Stimulated activated CD4-positive, alpha-beta T cell treated with anti-CD3 and anti-CD28 coated beads, Interleukin-12 subunit alpha, Interleukin-12 subunit beta, amount 100 ng/mL, for 48 hours (primary cell): ENCODE measurements at places on chromosomes 12 and 14.
A peak's percentile ranks its signal among the peaks of the same experiment; 100 is the strongest.

GRCh38 chr12:132838410-132839080, 9.9 kb upstream of the GOLGA3 start:
- no peak for DNase-seq

DNA sequence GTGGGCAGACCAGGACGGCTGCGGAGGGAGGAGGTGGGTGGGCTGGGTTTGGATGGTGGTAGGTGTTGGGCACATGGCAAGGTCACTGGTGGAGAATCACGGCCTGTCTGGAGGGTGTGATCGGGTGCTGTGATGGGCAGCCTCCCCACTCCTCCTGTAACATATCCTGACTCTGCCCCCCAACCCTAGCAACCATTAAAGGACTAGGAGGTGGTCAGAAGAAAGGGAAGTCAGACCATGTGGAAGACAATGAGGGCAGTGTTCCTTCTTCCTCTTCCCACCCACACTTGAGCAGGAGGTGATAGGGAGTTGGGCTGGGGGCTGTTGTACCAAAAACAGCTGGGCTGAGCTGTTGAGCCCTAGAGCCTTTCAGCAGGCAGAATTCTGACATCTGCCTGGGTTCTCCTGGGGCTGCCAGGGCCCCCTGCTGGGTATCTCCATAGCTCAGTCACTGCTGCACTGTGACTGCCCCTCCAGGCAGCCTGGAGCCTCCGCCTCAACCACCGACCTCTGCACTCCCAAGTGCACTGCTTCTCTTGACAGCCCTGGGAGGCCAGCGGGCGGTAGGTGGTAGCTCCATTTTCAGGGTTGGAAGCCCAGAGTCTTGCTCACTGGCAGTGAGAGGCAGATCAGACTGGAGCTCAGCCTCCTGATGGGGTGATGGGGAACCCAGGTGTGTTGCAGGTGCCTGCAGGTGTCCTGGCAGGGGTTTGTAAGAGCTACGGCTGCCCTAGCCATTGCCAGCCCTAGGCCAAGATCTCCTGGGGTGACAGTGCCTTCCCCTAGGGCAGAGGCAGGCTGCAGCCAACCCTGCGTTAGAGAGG, 15.4 kb downstream of the VASH1 start:
- no peak for DNase-seq

- no peak for DNase-seq
These were observed 11.3 kb downstream of the RAB15 start for GRCh38 chr14:64960762-64961276.

DNA sequence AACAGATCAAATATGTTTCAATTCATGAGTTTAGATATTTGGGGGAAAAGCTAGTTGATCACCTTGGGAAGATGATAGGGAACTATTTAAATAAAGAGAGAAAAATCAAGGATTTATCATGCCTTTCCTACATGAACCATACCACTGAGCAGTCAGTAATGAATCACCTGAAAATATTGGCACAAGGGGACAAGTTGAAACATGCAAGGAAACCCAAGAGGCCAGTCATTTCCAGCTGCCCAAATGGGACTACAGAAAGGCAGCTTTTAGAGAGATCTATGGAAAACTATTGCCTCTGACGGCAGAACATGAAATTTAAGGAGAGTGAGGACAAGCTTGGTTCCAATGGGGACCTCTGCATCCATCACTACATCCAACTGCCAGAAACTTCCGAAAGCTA, 14.1 kb upstream of the ETV6 start:
- no peak for DNase-seq

GRCh38 chr12:1576410-1577241, 17.8 kb downstream of the FBXL14 start:
- no peak for DNase-seq

- DNase-seq = no peak
These were observed 55.5 kb downstream of the DUSP16 start for GRCh38 chr12:12507121-12507520.

DNA sequence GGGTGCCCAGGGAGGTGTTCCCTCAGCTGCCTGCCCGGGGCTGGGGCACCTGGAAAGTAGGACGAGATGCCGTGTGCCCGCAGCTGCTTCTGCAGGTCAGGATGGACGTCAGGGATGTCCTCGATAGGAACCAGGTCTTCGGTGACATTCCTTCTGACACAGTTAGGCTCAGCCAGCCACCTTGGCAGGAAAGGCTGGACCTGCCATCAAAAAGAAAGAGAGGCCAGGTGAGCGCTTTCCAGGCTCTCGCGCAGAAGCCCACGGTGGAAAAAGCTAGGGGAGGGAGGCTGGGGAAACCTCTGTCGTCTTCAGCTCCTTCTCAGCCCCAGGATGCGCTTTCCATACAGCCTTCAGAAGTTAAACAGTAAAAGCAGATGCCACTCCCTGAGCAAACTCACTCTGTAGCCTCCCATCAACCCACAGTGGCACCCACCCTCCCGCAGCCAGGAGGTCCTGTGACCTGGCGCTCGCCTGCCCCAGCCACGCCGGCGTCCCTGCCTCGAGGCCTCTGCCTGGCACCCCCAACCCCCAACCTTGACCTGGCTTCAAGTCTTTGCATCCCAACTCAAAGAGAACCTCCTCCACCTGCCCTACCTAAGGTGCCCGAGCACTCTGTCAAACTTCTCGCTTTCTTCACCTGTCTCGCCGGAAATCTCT, 1.3 kb downstream of the DDX51 start:
- DNase-seq = no peak

- DNase-seq = no peak
These were observed 10.8 kb downstream of the STYX start for GRCh38 chr14:52740751-52741150.

- no peak for DNase-seq
These were observed 815 bp downstream of the NID2 start for GRCh38 chr14:52067873-52068614.

- DNase-seq = peak; percentile 14
These were observed 51.6 kb downstream of the PLEKHG3 start for GRCh38 chr14:64755781-64756221.

GRCh38 chr12:68631227-68631626, 20.5 kb downstream of the RAP1B start:
- no peak for DNase-seq

GRCh38 chr14:93274055-93274806, 58.6 kb downstream of the BTBD7 start:
- DNase-seq = no peak

GRCh38 chr14:72521968-72522741, 371.7 kb downstream of the DPF3 start:
- no peak for DNase-seq

GRCh38 chr14:67933266-67933665, 113.7 kb downstream of the RAD51B start:
- DNase-seq = no peak

GRCh38 chr14:22886500-22887259, 3.7 kb downstream of the REM2 start:
- DNase-seq = peak; percentile 67

DNA sequence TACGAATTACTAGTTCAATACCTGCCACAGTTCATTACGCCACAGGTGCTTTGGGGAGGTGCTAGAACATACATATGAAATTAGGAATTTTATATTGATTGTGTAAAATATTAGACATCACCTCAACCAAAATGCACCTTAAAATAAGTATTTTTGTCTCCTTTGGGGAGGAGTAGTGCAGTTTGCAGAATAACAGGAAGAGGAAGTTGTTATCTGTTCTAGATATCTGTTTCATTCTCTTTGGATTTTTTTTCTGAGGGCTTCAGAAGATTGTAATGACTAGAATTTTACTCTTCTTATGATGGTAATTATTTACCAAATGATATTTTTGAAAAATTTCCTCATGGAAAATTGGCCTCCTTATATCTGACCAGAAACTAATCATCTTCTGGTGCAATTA, 9.9 kb upstream of the GYS2 start:
- no peak for DNase-seq

DNA sequence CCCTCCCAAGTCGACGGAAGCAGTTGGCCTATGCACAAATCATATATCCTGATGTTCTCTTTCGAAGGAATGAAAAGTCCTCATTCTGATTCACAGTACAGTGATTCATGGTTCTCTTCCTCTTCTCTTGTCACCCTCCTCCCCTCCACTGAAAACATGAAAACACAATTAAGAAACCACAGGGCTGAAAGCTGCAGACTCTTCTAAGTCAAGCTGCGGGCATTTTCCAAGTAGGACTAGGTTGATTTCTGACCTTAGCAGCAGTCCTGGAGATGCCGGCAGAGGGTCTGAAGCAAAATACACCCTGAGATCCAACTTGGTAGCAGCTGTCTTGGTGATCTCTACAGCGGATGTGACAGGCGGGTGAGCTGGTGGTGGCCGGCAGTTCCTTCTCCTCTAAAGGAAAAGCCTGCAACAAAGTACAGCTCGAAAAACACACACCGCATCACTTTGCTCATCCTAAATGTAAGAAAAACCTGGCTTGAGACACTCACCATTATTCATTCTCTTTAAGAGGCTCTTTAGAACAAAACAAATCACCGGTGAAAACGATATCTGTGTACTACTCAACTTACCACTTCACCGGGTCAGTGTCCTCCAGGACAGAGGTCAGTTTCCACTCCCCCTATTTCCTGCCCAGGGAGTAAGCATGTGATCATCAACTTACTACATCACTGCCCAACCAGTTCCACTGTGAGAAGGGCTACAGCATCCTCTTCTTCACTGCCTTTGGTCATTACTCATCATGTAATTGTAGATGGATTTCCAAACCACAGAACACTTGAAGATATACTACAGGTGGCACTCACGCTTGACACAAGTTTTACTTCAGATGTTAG, 6.0 kb downstream of the TMCC3 start:
- DNase-seq = no peak

GRCh38 chr12:91388573-91388972, 206.0 kb upstream of the DCN start:
- no peak for DNase-seq

- peak; percentile 64 for DNase-seq
These were observed 13.7 kb downstream of the FOXJ2 start for GRCh38 chr12:8045952-8046944.

DNA sequence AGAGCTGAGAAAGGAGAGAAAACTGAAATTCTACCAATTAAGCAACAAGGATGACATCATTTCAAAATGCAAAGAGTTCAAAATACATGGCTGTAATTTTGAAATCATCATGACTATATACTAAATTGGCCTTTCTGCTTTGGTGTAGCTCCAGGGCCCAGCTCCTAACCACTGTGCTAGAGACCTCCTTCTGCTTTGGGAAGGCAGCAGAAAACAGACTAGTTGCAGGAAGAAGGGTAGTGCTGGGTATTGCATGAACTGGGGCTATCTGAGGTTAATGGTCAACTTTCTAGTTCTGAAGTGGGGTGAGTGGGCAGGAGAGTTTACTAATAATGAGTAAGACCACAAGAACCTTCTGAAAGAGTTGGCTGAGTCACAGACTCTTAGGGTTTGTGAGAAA, 66.2 kb downstream of the PTGER2 start:
- DNase-seq = no peak

DNA sequence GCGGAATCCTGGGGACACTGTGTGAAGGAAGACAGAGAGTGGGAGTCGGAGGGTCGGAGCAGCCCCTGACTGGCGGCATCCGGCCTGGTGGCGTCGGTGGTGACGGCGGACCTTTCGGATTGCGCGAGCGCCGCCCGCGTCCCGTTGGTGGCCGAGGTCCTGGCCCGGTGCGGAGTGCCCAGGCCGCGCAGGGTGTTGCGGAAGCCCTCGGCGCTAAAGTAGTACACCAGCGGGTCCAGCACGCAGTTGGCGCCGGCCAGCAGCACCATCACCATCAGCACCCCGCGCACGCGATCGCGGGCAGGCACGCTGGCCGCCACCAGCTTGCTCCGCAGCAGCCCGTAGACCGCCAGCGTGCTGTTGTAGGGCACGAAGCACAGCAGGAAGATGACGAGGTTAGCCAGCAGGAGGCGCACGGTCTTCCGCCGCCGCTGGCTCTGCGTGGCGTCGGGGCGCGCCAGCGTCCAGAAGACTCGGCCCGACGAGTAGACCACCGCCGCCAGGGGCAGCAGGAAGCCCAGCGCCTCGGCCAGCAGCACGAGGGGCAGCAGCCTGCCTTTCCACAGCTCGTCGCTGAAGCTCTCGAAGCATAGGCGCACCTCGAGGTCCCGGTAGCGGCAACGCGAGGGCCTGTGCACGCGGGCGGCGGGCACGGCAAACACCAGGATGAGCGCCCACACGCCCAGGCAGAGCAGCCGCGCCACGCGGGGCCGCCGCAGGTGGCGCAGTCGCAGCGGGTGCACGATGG, 13.1 kb upstream of the CHD4 start:
- no peak for DNase-seq

DNA sequence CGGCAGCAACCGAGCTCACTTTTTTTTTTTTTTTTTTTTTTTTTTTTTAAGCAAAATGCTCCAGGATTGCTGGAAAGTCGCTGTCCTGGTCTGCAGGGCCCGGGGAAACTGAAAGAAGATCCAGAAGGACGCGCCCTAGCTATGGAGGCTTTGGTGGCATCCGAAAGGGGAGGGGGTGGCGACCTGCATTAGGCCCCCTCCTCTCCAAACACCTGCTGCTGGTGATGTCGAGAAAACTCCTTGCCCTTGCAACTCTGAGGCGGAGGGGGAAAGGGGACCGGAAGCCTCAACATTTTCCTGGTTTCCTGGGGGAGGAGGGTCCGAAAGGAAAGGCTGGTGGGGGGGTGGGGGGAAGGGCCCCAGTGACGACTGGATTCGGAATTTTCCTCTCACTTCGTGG, 421.1 kb downstream of the VRK1 start:
- DNase-seq = no peak
